ENCODE measurements at places on chromosomes 12 and 14. TPM values are rescaled to one million over a fixed set of nuclear protein-coding genes. Genes with fewer than 3 reads are reported as not detected.

PTPRQ gene
- 0.07 TPM for total RNA-seq

TEX22 gene
- total RNA-seq = 0.40 TPM

TMEM19 gene
- total RNA-seq = 14.3 TPM

SOAT2 gene
- 0.07 TPM for total RNA-seq

RPS26 gene
- total RNA-seq = 320 TPM

VCPKMT gene
- 8.2 TPM for total RNA-seq

ARHGAP9 gene
- not detected for total RNA-seq
